ENCODE measurements at places on chromosomes 12 and 14. TPM values are rescaled to one million over a fixed set of nuclear protein-coding genes. Genes with fewer than 3 reads are reported as not detected.

Gene AMDHD1
- total RNA-seq = 0.33 TPM

Gene KCNJ8
- 7.4 TPM for total RNA-seq

Gene ADAMTS20
- total RNA-seq = not detected

Gene FGF6
- total RNA-seq = not detected

Gene COX8C
- 0.33 TPM for total RNA-seq

Gene GARIN6
- not detected for total RNA-seq

Gene SDSL
- total RNA-seq = 12.4 TPM

Gene PROX2
- not detected for total RNA-seq

Gene GAS2L3
- total RNA-seq = 33.4 TPM

Gene PTGER2
- total RNA-seq = 30.0 TPM

Gene KLRC1
- total RNA-seq = not detected

Gene CACNA2D4
- total RNA-seq = 0.99 TPM

Gene RPL10L
- not detected for total RNA-seq

Gene TEX22
- 0.51 TPM for total RNA-seq

Gene SOS2
- 23.8 TPM for total RNA-seq

Gene APOF
- total RNA-seq = not detected

Gene RFX4
- not detected for total RNA-seq

Gene CLEC4C
- total RNA-seq = not detected

Gene COX6A1
- total RNA-seq = 512 TPM

Gene AHSA1
- 71.1 TPM for total RNA-seq

Gene RIMBP2
- 0.17 TPM for total RNA-seq

Gene RERGL
- not detected for total RNA-seq

Gene SPX
- total RNA-seq = 1.3 TPM

Gene C12orf56
- 0.77 TPM for total RNA-seq

Gene NPAS3
- 0.26 TPM for total RNA-seq

Gene WNT1
- total RNA-seq = not detected

Gene SMIM41
- 2.0 TPM for total RNA-seq

Gene GALNT8
- under 0.01 TPM for total RNA-seq

Gene MEG3
- 95.0 TPM for total RNA-seq

Gene C14orf39
- not detected for total RNA-seq

Gene SALL2
- total RNA-seq = 3.5 TPM

Gene ASIC1
- 1.8 TPM for total RNA-seq

Gene TEX52
- total RNA-seq = not detected

Gene MMP17
- total RNA-seq = 10.8 TPM

Gene LRRC9
- not detected for total RNA-seq

Gene TCP11L2
- total RNA-seq = 82.6 TPM

Gene PLXNC1
- total RNA-seq = 86.9 TPM

Gene RNASE1
- total RNA-seq = not detected

Gene CCDC197
- not detected for total RNA-seq

Gene FBLN5
- total RNA-seq = 33.4 TPM

Gene PPP2R3C
- 64.2 TPM for total RNA-seq

Gene CLEC2A
- not detected for total RNA-seq

Gene WNK1
- 67.3 TPM for total RNA-seq
